ENCODE measurements at places on chromosomes 12 and 14.
A peak's percentile ranks its signal among the peaks of the same experiment; 100 is the strongest.

DNA sequence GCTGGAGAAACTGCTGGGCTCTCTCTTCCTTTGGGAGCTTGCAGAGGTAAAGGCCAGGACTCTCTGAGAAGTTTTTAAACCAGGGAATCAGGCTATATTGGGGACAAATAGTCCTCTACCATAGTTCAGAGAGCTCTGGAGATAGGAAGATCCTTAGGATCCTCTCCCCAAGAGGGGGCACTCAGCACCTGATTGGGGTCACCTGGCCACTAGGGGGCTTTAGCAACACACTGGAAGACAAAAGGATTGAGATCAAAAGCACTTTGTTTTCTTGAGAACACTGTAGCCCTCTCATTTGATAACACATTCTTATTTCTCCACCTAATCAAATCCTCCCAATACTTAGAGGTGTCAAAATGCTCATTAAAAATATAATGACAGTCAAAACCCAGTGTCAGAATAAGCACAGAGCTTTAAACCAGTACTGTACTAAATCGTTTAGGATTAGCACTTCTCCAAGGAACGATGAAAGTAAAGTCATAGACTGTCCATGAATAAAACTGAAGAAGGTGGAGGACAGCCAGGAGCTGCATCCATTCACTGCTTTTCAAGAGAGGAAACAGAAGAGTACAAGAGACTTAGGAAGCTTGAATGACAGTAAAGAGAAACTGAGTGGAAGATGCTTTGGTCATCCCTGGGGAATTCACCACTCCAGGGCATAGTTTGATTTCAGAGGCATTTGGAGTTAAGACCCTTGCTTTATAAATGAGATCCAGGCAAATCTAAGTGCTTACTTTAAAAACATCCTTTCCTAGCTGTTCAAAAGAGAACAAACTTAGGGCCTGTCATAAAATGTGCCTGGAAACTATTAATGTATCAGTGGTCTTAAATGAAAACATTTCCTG lies 26.5 kb downstream of the BMP4 start:
- DNase-seq: no peak

DNA sequence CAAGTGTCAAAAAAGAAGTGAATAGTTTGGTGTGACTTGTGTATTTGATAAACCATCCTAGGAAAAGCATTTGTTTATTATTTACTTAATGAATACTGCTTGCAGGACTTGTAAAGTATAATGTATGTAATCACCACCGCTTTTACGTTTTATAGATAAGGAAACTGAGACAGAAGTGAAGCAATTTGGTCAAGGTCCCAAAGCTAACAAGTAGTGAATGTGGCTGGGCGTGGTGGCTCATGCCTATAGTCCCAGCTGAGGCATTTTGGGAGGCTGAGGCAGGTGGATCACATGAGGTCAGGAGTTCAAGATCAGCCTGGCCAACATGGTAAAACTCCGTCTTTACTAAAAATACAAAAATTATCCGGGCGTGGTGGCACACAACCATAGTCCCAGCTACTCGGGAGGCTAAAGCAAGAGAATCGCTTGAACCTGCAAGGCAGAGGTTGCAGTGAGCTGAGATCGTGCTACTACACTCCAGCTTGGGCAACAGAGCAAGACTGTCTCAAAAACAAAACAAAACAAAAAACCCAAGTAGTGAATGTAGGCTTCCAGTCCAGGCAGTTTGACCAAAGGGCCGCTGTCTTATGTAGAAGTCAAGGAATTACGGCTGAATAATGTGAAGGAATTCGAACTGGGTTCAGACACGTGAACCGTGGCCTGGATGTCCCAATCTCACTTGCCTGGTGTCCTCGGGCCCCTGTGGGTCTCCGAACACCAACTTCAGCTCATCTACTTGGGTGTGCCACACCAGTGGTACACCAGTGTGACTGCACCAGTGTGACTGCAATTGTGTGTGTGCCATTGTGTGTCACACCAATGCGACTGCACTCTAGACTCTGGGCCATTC lies 88.3 kb upstream of the MED13L start:
- DNase-seq: no peak

DNA sequence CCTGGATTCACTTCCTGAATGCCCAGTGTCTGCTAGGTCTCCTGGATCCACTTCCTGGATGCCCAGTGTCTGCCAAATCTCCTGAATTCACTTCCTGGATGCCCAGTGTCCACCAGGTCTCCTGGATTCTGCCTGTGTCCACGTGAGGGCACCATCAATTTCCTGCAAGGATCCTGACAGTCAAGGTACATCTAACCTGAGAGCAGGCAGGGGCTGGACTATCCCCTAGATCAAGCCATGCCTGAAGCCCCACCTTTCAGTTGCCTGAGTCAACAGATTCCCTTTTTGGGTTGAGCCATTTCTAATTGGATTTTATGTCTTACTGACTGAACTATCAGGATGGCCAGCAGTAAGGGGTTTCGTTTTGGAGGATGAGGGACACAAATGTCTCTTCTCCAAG lies 49.5 kb downstream of the GALNT9 start:
- DNase-seq: no peak

- no peak for DNase-seq
Measured at GRCh38 chr12:54879150-54879549, 24.8 kb downstream of the MUCL1 start.

DNA sequence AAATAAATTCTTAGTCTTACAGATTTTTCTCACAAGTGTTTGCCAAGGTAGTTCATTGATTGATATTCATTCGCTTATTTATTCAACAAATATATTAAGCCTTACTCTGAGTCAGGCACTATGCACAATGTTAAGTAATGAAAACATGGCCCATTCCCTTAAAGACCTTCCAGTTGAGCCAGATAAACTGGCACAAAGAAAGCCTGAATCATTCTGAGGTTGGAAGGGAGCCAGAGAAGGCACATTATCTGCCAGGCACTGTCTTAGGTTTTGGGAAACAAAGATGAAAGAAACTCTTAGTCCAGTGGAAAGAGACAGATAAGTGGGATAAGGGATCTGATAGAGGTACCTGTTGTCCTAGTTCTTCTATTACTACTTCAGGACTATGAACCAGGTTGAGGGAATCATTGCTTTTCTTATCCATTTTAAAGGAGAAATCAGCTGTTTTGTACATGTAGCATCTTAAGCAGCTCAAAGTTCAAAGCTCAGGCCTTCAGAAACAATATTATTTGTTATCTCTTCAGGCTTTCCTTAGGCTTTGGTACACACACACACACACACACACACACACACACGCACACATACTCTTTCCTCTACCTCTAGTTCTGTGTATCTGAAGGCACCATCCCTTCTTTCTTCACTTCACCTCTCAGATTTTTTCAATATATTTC lies 27.0 kb downstream of the PDE6H start:
- no peak for DNase-seq

DNA sequence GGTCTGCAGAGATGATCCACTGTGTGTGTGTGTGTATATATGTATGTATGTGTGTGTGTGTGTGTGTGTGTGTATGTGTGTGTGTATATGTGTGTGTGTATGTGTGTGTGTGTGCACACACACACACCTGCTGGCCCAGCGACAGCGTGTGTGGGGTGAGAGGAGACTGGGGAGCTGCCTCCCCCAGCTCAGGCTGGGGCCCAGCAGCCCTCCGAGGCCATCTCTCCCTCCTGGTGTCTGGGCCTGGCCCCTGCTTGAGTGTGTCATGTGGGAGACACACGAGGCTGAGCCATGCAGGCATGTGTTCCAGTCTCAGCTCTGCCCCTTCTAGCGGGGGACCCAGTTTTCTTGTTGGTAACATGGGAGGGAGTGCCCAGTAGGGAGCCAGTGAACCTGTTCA lies 10.0 kb upstream of the TNFAIP2 start:
- DNase-seq: no peak

DNA sequence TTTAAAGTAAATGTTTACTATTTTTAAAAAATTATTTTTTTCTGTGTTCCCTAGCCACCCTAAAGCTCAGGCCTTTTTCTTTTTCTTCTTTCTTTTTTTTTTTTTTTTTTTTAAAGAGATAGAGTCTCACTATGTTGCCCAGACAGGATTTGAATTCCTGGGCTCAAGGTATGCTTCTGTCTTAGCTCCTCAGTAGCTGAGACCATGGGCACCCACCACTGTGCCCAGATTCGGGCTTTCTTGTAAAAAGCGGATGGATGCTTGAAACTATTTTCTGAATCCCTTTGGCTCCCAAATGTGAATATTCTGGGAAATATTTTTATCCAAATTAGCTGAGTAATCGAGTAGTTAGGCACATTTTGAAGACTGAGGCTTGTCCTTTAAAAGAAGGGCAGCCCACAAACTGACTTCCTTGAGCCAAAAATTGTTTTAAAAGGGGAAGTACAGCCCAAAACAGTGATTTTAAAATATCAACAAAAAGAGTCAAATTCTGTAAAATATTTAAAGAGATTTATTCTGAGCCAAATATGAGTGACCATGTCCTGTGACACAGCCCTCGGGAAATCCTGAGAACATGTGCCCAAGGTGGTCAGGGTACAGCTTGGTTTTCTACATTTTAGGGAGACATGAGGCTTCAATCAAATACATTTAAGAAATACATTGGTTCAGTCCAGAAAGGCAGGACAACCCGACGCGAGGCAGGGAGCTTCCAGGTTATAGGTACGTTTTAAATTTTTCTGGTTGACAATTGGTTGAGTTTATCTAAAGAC lies 28.8 kb upstream of the HIGD1C start:
- DNase-seq: no peak

GRCh38 chr12:4564818-4565217 lies 2.8 kb downstream of the DYRK4 start:
- no peak for DNase-seq

GRCh38 chr14:23034498-23035302 lies at the start of gene PSMB5:
TSS of gene PSMB5 (minus strand) at chr14:23034900. CDS start at chr14:23034881, 19 bp downstream.
- peak; percentile 81 for DNase-seq

GRCh38 chr12:131000000-131000486 lies 46.3 kb downstream of the ADGRD1 start:
- no peak for DNase-seq

DNA sequence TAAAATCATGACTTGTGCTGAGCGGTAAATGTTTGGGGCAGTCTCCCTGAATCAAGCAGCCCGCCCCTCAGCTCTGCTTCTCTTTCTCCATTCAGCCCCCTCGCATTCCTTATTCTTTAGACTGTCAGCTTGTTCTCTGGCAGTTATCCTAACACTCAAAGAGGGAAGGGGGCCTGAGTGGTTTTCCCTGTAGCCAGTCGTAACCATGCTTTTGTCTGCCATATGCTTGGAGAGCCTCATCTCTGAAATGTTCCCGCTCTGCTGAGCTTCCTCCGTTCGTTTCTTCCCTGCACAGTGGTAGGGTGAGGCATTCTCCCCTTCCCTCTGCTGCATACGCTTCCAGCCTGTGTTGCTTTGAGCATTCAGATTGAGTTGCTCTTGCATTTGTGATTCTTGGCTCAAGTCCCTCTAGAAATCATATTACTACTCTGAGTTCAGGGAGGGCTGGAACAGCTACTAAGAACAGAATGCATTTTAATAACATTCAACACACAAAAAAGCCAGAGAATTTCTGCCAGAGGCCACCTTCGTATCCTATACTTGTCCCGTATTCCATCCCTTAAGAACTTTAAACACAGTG lies 119.7 kb downstream of the FBXL14 start:
- DNase-seq: no peak

DNA sequence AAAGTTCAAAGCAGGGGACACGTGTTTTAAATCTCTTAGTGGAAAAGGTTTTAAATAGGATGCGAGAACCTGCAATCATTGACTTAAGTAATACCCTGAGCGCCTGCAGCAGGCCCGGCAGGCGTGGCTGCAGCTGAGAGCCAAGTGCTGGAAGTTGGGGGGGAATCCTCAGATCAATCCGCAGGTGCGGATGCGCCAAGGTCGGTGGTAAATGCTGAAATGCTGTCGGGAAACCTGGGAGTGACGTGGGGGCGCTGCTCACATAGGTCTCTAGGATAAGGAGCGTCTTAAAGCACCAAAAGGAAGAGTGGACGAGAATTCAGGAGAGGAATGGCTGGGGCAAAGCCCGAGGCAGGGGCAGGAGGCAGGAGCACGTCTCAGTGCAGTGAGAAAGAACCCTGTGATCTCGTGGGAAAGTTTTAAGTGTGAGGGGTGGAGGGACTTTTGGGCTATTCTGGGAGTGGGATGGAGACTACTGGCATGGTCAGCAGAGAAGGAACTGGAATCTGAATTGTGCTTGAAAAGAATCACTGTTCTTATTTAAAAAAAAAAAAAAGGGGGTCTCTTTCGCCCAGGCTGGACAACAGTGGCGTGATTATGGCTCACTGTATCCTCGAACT lies 883 bp upstream of the CDCA4 start:
- no peak for DNase-seq

DNA sequence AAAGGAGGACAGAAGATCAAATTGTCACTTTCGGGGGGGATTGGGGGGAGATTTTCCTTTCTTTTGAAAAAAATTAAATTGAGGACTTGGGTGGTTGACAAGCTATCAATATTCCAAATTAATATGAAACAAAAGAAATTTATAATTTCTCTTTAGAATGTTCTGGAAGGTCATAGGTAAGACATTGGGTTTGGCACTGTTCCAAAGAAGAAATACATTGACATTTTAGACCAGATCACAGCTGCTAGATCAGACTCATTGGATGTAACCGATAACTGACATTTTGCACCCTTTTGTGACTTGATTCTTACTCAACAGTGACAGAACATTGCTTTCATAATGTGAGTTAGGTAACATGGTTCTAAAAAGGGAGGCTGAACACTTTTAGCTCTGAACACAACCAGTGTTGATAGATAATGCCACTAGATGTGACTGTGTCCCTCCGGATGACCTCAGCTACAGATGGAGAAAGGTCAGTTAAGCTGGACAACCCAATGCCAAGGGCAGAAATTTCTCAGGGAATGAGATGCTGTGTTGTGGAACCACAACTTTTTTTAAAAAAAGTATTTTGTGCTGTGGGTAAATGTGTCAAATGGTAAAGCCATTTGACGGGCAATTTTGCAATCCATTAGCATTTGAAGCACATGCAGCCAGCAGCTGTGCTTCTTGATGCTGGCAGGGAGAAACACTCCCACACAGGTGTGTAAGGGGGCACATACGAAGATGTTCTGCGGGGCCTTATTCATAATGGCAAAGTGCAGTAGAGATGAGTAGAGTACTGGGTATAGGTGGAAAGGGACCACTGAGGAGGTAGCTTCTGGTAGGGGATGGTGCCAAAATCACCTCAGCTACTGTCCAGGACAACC lies 62.9 kb downstream of the RFX4 start:
- no peak for DNase-seq

- DNase-seq: no peak
Measured at GRCh38 chr12:45775964-45776363, 46.5 kb downstream of the ARID2 start.

DNA sequence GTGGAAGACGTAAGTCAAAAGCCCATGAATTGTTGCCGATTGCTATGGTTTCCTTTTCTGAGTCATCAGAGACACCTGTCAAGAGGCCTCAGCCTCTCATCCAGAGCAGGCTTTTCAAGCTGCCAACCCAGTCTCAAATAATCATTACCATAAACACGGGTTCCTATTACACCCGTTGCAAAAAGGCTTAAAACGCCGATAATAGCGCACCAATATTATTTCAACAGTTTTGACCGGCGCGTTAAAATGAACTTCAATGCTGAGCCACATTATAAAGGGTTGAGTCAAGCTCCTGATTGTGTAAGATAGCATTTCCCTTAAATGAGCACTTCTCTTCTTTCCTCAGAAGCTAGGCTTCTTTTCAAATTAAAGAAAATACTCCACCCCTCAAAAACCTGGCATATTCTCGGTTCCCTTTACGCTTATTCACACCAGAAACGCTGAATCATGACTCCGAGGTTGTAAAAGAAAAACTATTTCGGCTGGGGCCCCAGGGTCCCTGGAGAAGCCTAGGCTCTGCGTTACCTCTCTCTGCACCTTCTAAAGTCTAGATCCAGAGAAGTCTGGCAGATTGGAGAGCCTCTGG lies 1.4 kb downstream of the TMTC1 start:
- no peak for DNase-seq

GRCh38 chr14:101520621-101521472 lies 40.4 kb upstream of the DIO3 start:
- no peak for DNase-seq
